Trophoblast cell (in vitro differentiated cells and primary cell): ENCODE measurements at places on chromosomes 7 and 10.

DNA sequence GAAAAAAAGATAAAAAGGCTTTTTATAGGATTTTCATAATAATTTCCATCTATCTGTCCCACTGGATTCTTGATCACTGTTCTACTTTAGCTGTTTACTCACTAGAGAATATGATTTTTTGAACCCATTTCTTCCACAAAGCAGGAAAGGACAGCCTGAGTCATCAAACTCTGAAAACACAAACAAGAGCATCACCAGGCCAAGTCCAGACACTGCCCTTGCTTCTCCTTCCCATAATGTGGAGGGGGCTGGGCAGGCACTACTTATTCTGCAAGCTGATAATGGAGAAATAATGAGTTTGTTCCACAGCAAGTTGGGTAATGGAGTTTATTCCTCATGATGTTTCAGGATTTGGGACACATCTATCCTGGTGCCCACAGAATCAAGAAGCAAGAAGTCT is 13.0 kb upstream of the KCNIP2 start:
- DNase-seq, result no peak

- DNase-seq, result peak; percentile 52
Measured at GRCh38 chr10:4512671-4513240, 313.3 kb upstream of the AKR1E2 start.

DNA sequence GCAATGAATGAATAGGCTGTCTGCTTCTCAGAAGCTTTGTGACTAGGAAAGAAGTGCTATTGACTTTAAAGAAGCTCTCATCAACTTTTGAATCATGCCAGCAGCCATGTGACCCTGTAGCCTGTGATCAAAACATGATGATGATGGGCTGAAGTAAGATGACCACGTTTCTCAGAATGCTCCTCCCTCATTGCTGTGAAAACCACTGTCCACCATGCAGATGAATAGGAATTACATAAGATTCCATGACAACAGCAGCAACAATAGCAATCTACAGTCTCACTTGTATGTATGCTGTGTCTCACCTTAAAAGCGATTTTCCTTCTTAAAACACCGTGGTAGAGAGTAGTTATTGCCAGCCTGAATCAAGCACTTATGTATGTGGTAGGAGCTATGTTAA is 228.4 kb downstream of the TRIL start:
- no peak for DNase-seq

DNA sequence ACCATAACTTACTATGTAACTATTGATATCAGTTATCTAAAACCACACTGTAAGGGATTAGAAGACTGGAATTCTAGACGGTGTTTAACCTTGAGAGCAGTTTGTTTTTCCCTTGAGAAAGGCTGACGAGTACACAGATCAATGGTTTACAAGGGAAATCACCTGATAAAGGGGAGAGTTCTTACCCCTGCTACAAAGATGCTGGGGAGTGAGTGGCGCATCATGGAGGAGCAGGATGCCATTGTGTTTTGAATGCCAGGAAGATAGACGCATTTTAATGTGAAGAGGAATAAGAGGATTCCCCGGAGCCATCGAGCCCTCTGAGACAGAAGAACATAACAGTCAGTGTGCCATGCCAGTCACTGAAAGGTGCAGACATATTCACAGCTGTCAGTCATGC is 145.2 kb downstream of the PKD1L1 start:
- DNase-seq, result no peak

DNA sequence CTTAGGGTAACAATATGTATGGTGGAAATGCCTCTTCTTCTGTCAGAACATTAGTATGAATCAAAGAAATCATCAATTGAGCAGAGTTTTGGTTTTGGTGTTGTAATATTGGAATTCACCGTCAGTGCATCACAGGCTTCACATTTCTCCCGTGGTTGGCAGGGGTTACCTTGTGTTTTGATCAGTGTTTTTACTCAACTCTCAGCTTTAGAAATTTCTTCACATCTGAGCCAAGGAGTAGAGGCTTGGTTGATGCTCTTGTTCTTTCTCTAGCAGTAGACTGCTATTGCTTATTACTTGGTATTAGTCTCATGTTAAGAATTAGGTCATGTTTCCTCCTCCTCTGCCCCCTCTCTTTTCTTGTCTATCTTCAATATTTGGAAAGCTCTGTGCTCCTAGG is 188.8 kb upstream of the SMIM30 start:
- DNase-seq, result peak; percentile 13

GRCh38 chr10:64113375-64113774 is 592.2 kb downstream of the REEP3 start:
- no peak for DNase-seq

DNA sequence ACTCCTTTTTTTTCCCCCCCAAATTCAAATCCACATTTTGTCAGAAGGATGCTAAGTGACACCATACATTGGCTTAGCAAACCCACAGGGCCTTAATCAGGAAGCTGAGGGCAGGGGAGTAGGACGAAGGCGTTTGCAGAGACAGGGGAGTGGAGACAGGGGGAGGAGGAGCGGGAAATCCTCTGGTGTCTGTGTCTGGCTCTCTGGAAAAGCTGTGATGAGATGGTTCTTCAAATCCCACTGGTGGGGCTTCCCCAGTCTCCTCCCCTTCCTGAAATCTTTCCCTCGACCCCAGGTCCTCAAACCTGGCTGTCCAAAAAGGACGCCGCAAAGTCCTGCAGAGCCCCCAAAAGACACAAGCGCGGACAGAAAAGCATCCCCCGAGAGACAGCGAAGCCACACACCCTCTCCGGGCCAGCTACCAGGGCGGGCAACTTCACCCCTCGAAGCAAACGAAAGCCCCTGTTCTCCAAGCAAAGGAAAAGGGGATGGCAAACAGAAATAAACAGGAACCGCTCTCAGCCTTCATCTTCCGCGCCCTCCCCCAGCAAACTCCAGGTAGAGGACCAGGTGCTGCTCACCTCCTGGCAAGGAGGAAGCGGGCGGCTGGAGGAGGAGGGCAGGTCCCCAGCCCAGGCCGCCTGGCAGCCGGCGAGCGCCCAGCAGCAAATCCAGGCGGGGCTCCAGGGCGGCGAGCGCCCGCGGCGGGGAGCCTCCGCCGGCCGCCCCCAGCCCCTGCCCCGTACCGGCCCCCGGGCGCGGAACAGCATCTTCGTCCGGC is 520 bp downstream of the ELAPOR2 start:
- peak; percentile 37 for DNase-seq

DNA sequence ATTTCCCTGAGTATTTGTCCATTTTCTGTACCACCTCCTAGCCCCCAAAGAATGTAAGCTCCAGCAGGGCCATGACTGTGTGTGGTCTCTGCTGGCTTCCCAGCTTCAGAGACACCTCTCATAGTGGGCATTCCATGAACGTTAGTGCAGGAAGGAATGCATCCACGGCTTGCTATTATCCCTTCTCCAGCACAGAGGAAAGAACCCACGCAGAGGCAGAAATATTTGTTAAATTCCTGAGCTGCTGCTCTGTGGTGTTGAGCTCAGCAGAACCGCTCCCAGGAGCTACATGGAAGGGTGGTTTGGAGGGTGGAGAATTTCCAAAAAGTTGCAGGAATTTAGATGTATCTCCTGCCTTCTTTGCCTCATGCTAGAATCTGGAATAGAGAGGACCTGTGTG is 275.2 kb downstream of the POU6F2 start:
- peak; percentile 15 for DNase-seq

GRCh38 chr7:114358911-114359310 is 55.7 kb upstream of the FOXP2 start:
- DNase-seq, result no peak

DNA sequence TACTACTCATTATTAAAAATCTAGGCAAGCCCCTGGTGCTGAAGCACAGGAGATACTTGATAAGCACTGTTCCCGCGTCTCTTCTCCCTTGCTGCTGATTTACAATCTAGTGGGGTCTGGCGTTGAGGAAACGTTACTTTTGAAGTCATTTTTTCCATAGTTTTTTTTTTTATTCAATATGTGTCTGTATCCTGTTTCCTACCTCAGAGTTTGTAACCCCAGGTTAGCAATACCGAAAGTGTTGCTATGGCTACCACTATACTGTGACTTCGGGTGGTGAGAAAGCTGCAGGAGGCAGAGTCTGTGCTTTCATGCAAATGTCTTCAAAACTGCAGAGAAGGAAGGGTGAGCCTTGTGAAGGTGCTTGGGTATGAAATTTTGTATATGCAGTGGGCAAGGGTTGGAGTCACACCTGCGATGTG is 458.8 kb upstream of the GHITM start:
- no peak for DNase-seq

DNA sequence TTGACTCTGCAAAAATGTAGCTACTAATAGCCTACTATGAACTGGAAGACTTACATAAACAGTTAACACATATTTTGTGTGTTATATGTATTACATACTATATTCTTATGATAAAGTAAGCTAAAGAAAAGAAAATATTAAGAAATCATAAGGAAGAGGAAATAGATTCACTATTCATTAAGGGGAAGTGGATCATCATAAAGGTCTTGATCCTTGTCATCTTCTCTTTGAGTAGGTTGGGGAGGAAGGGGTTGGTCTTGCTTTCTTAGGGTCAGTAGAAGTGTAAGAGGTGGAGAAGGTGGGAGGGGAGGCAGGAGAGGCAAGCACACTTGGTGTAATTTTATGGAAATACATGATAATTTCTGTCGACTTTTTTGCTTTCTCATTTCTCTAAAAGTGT is 81.3 kb downstream of the NAMPT start:
- no peak for DNase-seq

- DNase-seq, result peak; percentile 10
Measured at GRCh38 chr10:100697070-100697469, 48.3 kb upstream of the PAX2 start.

DNA sequence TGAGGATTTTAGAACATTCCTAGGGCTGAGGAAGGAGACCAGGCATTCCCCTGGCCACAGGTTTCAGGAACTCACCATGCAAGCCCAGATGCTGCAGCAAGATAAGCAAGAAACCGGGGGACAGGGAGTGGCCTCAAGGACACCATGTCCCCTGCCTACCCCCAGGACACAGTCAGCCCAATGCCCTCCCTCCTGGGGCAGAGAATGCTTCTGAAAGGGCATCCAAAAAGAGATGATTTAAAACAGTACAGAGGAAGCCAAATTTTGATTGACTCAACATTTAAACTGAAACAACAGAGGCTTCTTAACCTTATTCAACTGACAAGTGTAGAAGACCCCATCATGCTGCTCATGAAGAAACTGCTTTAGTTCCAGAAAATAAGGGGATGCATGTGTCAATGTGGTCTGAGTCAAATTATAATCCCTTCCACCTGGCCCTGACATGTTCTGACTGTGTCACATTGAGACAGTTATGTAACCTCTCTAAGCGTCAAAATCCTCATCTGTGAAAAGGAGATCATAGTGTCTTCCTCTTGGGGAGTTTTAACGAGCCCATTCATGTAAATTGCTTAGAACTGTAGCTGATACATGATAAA is 60.0 kb downstream of the ICA1 start:
- DNase-seq, result no peak

- DNase-seq, result no peak
Measured at GRCh38 chr10:119754085-119754484, 28.2 kb downstream of the INPP5F start.

DNA sequence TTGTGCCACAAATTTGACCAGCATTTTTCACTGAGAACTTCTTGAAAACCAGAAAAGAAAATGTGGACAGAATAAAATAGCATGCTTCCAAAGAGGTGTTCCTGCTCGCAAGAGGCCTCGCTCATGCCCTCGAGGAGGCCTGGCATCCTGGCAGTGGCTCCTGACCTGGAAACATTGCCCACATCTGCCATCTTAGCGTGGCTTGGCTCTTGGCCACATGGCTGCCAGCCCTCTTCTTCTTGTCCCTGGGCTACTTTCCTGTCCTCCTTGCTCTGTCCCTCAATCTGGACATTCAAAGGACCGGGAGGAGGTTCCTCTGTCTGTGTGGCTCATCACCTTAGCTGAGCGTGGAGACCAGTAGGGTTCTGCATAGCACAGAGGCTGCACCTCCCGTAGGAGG is 131.6 kb upstream of the TMEM72 start:
- no peak for DNase-seq

DNA sequence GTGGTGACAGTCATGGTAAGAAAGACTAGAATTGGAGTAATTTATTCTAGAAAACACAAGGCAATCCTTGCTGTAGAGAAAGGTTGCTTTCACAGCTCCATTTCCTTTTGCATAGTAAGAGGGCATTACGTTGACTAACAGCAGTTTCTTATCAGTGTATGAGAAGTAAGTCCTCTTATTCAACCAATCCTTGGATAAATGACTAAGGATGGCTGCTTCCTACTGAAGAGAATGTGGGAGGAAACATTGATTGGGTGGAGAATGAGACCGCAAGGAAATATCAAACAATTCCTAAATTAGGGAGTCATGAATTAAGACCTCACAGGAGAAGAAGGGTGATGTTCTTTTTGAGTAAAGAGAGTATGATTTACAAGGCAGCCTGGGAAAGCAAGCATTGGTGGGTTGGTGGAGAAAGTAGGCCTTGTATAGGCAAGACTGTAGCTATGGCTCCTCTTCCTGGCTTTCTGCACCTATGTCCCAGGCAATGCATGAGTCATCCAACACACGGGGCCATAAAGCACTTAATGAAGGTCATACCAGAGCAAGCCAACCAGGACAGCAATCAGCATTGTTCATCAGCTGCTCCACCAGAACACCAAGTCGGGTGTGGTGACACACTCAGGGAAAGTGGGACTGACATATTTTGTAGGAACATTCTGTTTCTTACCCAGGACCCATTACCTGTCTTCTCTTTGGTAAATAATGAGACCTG is 5.6 kb downstream of the MGAM start:
- DNase-seq, result peak; percentile 69

GRCh38 chr7:26813432-26813831 is 51.0 kb downstream of the SKAP2 start:
- DNase-seq, result no peak

GRCh38 chr10:8026349-8027259 is 27.9 kb upstream of the GATA3 start:
- DNase-seq, result peak; percentile 62

DNA sequence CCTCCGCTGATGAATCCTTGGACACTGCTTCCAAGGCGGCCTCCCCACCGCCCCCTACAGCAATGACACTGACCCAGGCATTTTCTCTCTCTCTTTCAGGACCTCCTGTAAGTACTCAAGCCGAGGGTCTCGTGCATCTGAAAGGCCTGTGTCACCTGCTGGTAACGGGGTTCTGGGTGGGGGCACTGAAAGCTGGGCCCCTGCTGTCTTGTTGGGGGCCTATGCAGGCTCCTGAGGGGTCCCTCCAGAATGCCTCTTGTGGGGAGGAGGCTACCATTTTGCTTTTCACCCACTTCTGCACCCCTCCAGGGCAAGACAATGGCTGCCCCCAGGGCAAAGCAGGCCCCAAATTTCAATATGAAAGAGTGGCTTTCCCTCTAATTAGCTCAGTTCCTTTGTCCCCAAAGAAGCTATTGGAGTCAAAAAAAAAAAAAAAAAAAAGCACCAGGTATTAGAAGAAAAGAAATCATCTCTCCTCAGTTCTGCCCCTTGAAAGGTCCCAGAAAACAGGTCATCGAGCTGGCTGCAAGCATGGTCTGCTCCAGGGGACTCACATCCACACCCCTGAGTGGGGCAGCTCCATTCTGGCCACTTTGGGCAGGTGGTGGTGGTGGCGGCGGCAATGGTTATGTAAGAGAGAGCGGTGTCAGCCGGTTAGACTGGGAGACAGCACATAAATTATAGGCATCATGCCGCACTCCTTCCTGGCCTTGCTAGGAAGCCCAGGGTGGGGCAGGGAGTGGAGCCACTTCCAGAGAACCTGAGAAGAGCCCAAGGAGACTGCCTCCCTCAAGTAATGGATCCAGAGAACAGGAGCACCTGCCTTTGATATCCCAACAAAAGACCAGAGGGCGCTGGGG is 66.2 kb downstream of the COL13A1 start:
- DNase-seq, result no peak
